ENCODE measurements at places on chromosomes 12 and 14.

- no peak for DNase-seq
Measured at GRCh38 chr12:124713436-124714082, 146.1 kb upstream of the NCOR2 start.

- no peak for DNase-seq
Measured at GRCh38 chr12:46105735-46106134, 115.4 kb upstream of the SCAF11 start.

DNA sequence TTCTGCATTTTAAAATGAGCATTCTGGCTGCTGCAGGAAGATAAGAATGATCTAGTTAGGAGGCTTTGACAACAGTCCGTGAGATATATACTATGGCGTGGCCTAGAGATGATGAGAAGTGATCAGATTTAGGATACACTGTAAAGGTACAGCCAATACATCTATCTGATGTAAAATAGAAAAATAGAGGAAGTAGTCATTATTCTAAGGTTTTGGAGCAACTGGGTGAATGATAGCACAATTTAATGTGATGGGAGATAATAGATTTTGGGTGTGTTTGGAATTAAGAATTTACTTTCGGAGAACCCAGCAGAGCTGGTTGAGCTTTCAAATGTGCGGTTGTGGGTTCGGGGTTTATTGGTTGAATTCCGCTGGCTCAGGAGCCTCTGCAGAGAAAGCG lies at the start of gene ANP32D:
TSS of gene ANP32D (plus strand) at position 301 of the 400 bp plus-strand sequence. CDS start 106 bp downstream, outside the sequence.
- DNase-seq: no peak

DNA sequence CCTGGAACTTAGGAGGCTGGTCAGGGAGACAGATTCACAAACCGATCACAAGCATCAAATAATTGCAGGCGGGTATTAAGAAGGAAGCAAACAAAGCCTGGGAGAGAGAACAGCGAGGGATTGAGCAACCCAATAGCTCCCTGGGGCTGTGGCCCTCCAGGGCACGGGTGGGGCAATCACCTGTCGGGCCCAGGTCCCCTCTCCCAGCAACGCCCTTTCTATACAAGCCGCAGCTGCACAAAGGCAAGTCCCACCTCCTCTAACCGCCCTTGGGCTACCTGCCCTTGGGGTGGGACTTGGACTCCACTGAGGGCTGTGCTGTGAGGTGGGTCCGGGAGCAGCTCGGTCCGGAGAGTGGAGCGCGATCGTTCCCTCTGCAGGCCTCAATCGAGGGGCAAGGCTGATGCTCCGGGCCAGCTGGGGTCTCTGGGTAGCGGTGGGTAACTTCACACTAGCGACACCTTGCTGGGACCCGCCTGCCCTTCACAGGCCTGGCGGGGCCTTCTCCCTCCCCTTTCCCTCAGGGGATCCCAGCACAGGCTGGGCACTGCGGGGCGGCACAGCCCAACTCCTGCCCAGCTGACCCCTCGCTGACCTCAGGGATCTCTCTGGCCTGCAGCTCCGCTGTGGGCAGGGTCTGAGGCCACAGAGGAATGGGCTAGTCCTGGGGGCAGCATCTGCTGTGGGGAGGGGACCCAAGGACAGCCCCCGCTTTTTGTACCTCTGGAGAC lies 8.0 kb downstream of the PHB2 start:
- DNase-seq: no peak

DNA sequence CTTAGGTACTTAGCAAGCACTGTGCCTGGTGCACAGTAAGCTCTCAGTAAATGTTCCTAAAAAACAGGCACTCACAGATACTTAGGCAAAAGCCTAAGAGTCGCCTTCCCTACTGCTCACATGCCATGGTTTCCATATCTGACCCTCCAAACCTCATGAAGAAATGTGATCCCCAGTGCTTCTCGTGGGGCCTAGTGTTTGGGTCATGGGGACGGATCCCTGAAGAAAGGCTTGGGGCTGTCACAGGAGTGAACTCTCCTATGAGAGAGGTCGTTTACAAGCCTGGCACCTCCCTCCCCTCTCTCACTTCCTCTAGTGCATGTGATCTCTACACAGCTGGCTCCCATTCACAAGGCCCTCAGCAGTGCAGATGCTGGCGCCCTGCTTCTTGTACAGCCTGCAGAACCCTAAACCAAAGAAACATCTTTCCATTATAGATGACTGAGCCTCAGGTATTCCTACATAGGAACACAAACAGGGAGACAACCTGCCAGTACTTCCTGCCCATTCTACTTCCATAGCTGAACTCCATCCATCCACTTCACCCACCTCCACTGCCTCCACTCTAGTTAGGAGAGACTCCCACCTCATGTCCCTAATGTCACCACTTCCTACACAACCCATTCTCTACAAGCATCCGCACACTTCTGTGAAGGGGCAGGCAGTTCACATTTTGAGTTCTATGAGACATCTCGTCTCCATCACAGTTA lies 2.9 kb downstream of the SLC15A4 start:
- no peak for DNase-seq

DNA sequence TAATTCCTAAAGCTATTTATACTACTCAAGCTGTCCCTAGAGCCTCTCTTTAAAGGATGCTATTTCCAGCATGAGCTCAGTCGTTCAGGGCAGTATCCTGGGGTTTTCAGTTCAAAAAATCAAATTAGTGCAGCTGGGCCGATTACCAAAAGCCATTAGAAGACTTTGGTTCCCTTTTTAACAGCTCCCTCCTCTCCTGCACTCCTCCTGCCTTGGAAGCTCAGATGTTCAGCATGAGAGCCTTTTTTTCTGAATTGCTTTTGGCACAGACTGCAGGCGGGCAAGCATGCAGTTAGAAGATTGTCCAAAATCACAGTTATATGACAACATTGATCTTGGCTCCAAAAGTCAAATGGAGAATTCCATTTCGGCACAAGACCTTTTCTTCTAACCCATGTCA lies 179.6 kb downstream of the SLC35F4 start:
- no peak for DNase-seq

GRCh38 chr12:56980941-56981530 lies 23.6 kb upstream of the RDH16 start:
- no peak for DNase-seq

DNA sequence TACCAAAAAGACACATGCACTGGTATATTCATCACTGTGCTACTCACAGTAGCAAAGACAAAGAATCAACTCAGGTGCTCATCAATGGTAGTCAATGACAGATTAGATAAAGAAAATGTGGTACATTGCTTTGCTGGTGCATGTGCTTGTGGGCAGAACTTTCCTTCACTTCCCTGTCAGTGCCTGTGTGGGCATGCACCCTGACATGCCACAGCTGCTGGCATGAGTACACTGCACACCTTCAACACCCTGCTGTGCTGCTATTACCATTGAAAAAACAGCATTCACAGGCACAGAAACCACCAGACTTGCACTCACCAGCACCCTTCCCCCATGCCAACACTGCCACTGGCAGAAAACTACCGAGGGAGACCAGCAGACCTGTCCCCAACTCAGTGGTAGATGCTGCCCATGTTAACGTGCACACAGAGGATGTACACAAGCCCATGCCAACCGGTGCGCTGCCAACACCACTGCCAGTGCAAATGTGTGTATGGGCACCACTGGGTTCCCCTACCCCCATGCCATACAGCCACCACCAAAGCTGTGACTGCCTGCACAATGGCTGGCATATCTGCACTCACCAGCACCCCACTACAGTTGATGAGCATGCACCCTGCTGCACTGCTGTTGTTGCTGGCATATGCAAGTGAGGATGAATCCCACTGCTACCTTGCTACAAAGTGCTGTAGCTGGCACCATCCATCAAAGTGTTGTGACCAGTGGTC lies 57.4 kb downstream of the APOBEC1 start:
- DNase-seq: no peak

DNA sequence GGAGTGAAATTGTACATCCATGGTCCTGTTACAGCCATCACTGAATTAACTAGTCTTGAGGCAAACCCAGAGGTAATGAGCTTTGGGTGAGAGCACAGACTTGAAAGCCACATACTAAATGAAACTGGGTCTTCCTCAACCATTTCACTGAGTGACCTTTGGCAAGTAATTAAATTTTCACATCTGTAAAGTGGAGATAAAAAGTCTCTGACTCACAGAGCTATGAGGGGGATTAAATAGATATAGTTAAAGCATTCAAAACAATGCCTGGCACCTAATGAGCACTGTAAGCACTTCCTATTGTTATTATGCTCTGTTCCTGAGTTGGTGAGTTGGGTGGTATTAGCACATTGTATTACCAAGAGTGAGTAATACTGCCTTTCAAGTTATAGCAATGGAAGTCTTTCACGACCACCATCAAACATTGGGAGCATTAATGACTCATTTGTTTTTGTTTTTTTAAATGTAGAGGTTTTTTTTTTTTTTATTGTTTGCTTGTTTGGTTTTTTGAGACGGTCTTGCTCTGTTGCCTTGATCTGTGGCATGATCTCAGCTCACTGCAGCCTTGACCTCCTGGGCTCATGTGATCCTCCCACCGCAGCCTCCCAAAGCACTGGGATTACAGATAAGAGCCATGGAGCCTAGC lies 12.5 kb upstream of the STRN3 start:
- DNase-seq: no peak

DNA sequence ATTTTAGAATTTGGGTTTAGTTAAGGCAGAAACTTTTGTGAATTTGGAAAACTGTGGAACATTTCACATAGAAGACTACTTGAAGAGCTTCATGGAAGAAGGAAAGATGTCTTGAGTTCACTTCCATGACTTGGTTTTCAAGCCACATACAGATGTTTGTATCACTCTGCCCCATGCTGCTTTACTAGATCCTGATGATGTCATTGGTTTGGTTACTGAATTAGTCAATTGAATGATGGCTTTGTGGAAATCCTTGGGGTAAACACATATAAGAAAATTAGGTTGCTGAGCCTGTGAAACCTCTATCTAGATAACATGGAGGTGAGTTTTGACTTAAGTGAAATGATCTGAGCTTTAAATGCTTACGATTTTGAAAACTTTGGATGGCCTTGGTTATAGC lies 90.6 kb downstream of the LRRK2 start:
- DNase-seq: no peak

GRCh38 chr12:80413462-80413861 lies 30.6 kb upstream of the PTPRQ start:
- no peak for DNase-seq

All from suprapubic skin (tissue), 4 donors.